ENCODE measurements at places on chromosomes 4 and X.
A peak's percentile ranks its signal among the peaks of the same experiment; 100 is the strongest.

DNA sequence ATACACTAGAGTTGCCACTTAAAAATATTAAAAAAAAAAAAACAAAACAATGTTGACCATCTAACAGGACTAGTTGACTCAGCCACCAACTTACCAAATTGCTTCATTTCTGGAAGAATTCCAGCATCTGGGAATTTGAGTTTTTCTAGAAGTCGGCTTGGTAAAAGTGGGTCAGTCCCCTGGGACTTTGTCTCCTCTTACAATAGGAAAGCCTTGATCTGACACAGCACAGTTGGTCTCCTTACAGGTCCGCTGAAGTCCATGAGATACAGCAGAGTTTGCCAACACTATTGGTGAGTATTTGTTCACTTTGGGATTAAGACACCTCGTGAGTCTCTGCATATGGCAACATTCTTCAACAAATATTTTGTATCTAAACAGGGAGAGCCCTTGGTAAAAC, 18.2 kb upstream of the DDIT4L start:
- no peak for DNase-seq

- no peak for DNase-seq
Observed at GRCh38 chrX:153948847-153949805, 4.7 kb upstream of the RENBP start.

GRCh38 chr4:123505095-123506010, 108.8 kb downstream of the SPRY1 start:
- DNase-seq, result peak; percentile 49

- DNase-seq, result no peak
Observed at GRCh38 chr4:139223682-139224317, 46.8 kb upstream of the ELF2 start.

- DNase-seq, result no peak
Observed at GRCh38 chrX:102832661-102833060, 104.4 kb upstream of the RAB40AL start.

DNA sequence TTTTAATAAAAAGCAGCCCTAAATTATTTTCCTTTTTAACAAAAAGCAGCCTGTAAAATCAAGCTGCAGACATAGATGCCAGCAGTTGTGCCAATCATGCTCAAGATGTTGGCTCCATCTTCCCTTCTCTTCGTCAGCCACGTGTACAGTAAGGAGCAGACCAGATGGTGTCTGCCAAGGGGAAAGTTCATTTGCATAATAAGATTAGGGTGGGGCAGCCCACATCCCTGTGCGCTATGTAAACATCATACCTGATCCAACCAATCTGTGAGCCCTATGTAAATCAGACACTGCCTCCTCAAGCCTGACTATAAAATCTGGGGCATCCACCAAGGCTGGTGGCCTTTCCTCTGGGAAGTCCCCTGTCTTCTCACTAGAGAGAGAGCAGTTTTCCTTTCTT, 23.1 kb upstream of the C1GALT1C1 start:
- no peak for DNase-seq

GRCh38 chrX:51420610-51421009, 75.8 kb downstream of the NUDT11 start:
- DNase-seq, result peak; percentile 8

- DNase-seq, result no peak
Observed at GRCh38 chr4:101944649-101945048, 154.1 kb downstream of the BANK1 start.

DNA sequence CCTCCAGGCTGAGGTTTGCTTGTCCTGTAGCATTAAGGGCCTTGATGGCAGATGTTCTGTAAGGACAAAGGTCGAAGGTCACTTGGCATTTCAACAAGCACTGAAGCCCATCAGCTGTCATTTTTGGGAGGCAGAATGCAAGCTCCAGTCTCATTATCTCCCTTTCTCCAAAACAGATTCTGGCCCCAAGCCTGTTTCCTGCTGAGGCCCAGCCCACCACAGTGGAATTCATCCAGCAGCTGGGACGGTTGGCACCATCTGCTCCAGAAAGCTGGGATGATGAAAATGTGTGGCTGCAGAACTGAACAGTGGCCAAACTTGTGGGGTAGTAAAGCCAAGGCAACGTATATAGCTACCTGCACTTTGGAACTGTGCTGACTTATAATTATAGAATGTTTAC, 17.7 kb upstream of the PPEF2 start:
- DNase-seq, result no peak

DNA sequence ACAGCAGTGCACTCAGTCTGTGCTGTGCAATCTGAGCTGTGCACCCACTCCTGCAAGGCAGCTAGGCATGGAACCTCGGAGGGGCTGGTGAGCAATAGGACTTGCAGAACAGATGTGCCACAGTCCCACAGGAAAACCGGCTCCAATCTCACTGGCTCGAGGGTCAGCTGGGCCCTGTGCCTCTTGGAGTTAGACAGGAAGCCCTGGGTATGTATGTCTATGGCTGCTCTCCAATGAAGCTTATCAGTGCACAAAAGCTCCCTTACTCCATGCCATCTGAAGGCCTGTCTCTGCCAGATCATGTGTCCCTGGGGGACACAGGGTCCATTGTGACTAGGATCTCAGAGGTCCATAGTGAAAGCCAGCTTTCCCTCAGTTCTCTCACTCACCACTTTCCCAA, 335.8 kb downstream of the SH3BGRL start:
- DNase-seq, result no peak

DNA sequence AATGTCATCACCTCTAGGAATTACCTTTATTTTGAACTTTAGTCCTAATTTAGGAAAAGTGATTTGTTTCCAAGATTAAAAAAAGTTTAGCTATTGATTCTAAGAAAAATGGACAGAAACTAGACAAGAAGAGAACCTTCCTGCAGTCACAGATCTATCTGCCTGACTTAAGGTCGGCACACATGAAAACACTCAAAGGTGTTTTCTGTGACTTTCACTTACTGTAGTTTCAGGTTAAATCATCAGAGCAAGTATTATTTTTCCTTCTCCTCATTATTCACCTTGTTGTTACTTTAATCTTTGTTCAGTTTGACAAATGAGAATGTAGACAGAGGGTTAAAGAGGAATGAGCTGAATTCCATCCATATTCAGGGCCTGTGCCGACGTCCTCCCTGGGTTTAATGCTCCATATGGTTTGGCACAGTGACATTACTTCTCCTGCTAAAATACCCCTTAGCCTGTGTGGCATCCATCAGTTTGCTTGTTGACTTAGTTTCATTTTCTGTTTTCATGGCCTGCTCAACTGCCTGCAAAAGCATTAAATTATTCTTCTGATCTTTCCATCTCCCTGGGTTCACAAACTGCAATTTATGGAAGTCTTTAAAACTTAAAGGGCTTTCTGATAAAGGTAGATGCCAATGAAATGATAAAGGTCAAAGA, 352.7 kb downstream of the NKX6-1 start:
- no peak for DNase-seq

GRCh38 chr4:62243895-62244294, 1043.8 kb downstream of the ADGRL3 start:
- no peak for DNase-seq

GRCh38 chrX:143306991-143307937, 210.0 kb downstream of the SPANXN3 start:
- DNase-seq, result peak; percentile 89

- no peak for DNase-seq
Observed at GRCh38 chrX:132292793-132293192, 73.5 kb upstream of the RAP2C start.

DNA sequence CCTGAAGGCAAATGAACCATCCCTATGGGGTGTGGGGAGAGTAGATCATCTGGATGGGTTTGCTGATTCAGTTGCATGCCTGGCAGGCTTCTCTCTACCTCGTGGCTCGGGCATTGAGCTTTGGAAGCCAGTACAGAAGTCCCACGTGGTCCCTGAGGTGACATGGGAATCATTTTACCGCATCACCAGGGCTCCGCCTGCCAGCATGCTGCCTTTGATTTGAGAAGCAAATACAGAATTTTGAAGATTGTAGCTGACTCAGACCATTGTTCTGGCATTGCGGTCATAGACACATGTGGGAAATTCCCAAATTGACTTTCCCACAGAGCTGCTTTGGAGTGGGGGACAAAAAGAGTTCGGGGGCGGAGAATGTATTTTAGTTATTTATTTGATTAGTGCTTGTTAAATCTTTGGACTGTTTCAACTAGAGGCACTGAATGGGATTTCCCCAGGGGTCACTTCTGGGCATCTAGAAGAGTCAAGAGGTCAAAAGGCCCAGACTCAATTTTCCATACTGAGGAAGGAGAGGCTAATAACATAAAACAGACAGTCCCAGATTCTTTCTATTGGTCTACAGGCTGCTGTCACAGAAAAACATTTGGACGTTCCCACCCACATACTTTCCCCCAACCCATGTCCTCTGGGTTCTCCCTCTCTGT, 79.3 kb downstream of the NHSL2 start:
- no peak for DNase-seq

DNA sequence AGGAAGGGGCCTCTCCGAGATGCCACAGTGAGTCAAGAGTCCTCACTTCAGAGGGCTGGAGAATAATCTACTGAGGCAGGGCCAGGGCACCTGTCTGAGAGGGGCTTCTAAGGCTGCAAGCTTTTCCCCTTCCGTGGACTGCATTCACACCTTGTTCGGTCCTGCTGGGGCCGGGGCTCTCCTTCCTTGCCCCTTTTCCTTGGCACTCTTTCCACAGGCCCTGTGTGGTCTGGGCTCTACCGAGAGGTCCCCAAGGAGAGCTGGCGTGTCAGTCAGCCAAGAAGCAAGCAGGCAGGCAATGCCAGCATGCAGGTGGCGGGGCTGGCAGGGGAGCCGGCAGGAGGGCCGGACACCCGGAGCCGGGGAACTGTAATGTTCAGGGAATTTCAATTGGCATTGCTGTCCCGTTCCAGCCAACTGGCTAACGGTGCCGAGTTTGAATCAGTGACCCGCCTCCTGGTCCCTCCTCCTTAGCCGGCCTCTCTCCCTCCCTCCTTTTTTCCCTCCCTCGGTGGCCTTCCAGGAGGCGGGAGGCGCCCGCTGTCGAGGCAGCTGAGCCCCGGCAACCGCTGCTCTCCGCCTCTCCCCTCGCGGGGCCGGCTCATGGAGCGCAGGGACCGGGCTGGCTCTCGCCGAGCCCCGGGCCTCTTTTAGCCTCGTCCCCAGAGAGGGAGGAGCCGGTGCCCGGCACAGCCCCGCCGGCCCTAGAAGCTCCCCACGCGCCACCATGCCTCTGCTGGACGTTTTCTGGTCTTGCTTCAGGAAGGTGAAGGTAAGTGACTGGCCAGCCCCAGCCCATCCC, at the start of gene STARD8:
Gene STARD8 (plus strand): TSS at position 511 of the 802 bp plus-strand sequence. CDS start 217 bp downstream, at position 728.
- no peak for DNase-seq

DNA sequence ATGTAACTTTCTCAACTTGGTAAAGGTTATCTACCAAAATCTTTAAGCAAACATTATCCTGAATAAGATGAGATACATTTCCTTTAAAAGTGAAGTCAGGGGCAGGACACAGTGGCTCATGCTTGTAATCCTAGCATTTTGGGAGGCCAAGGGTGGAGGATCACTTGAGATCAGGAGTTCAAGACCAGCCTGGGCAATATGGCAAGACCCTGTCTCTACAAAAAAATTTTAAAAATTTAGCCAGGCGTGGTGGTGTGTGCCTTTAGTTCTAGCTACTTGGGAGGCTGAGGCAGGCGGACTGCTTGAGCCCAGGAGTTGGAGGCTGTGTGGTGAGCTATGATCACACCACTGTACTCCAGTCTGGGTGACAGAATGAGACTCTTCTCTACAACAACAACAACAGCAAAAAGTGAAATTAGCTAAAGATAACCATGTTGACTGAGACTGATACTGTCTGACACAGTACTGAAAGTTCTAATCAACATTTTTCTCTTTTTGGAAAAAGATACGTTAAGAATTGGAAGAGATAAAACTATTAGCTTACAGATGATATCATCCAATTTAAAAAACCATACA, 4.9 kb downstream of the DCAF16 start:
- DNase-seq, result no peak

DNA sequence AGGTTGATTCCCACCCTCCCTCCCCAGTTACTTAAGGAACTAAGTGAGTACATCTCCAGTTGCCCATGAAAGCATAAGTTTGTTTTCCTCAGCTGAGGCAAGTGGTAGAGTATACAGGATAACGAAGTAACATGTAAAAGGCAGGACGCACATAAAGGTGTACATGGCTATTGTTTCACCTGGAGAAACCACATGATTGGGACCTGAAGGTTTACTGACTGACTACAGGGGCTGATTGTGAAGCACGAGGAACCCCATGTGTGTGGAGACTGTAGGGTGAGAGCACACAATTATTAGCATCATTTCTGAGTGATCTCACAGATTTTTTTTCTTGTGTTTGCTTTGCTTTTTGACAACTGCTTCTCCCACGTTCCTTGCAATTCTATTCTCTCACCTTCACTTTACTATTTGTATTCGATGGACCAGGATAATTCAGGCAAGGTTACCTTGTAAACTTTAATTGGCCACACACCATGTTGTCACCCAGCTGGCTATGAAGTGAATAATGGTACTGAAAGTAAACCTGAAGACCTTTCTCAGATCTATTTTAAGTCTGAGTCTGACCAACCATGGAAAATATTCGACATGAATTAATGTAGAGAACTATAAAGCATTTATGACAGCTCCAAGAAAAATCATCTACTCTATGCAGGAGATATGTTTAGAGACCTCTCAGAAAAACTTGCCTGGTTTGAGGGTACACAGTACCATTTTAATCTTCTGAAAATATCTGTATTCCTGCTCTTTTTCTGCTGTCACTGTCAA, 102.5 kb upstream of the MYOZ2 start:
- DNase-seq, result no peak

GRCh38 chrX:13520936-13521335, 48.5 kb upstream of the EGFL6 start:
- DNase-seq, result no peak

GRCh38 chr4:75733369-75733768, 9.0 kb downstream of the USO1 start:
- no peak for DNase-seq

GRCh38 chr4:173835903-173836302, 305.9 kb upstream of the HAND2 start:
- DNase-seq, result no peak

GRCh38 chrX:149205937-149206336, 299.2 kb downstream of the IDS start:
- no peak for DNase-seq

GRCh38 chrX:86711531-86712180, 563.4 kb downstream of the DACH2 start:
- DNase-seq, result peak; percentile 88

DNA sequence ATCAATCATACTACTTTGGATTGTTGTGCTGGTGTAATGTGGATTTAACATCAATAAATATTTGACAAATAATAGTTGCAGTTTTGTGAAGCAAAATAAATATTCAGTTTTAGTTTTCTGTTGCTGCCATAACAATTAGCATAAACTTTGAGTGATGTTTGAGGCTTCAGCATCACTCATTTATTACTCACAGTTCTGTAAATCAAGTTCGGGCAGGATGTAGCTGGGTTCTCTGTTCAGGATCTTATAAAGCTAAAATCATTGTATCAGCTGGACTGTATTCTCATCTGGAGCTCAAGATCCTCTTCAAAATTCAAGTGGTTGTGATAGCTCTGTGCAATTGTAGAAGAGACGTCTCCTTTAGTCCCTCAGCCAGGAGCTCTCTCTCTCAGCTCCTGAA, 81.7 kb downstream of the CBR4 start:
- no peak for DNase-seq

DNA sequence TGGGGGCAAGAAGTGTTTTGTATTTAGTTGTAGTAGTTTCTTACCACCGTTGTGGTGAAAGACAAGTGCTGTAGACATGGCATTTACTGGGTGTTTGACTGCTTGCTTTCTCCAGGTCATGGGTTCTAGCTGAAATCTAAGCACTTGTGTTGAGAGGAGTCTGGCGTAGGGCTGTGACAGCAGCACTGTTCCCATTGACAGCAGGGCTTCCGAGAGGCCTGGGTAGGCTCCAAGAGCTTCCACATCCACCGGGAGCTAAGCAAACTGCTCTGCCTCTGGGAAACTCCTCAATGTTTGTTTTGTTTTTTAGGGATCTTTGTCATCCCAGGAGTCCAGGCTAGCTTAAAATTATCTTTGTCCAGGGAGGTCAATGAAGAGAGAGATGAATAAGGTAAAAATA, 44.3 kb downstream of the BMPR1B start:
- no peak for DNase-seq
